Epithelial cell of prostate (primary cell): ENCODE measurements at places on chromosomes 11 and 22.

GRCh38 chr11:114158421-114158820 lies 98.9 kb downstream of the ZBTB16 start:
- no peak for DNase-seq

DNA sequence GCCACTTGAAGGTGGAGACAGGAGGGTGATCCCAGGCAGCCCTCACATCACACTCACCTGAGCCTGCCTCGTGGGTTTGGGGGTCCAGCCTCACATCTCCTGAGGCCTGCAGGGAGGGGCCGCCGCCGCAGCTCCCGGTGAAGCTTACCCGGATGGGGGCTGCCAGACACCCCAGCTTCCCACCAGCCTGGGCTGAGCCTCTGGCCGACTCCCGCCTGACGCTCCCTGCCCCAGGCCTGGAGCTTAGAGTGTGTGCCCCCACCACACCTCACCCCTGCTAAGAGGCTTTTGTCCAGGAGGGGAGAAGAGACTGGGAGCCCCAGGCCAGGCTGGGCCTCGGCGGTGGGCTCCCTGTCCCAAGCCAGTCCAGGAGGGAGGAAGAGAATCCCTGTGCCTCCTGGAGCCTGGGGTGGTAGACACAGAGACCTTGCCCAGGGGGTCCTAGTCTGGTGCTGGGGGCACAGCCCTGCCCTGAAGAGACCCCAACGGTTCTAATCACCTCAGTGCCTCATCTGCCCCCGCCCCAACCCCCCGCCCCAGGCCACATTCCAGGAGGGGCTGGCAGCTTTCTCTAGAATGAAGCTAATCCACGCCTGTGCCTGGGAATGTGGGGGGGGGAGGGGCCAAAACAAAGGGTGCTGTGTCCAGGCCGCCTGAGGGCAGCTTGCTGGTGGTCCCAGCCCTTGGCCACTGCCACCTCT lies at the start of gene SLC16A8:
Gene SLC16A8, minus strand, starts transcription at position 254 of the 701 bp plus-strand sequence. CDS start 1,311 bp downstream, outside the sequence.
- no peak for DNase-seq

DNA sequence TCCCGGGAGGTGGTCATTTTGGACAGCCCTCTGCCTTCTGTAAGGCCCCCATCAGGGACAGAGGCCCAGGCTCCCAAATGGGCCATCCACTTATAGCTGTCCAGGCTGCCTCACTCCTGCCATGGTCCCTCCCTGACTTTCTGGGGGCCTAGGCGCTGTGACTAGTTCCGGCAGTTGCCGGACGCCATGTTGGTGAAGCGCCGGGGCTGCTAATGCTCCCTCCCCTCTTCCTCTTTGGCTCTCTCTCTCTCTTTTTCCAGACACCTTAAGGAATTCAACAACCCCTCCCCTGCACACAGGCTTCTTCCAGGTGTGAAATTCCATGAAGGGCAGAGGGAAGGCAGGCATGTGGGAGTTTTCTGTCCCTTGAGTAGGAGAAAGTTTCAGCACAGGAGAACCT lies 445.6 kb downstream of the SOX6 start:
- DNase-seq: no peak

DNA sequence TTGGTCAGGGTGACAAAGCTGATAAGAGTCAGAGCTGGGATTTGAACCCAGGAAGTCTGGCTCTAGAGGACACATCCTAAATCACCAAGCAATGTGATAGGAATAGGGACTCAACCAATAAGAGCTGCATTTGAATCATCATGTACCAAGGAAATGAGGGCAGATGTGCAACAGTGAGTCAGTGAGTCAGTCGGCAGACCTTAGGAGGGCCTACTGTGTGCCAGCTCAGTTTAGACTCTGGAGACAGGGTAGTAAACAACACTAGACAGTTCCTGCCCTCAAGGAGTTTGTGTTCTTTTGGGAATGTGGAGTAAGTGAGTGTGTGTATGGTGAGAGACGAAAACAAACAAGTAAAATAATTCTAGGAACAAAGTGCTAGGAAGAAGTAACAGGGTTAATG lies 11.2 kb downstream of the IL10RA start:
- no peak for DNase-seq

DNA sequence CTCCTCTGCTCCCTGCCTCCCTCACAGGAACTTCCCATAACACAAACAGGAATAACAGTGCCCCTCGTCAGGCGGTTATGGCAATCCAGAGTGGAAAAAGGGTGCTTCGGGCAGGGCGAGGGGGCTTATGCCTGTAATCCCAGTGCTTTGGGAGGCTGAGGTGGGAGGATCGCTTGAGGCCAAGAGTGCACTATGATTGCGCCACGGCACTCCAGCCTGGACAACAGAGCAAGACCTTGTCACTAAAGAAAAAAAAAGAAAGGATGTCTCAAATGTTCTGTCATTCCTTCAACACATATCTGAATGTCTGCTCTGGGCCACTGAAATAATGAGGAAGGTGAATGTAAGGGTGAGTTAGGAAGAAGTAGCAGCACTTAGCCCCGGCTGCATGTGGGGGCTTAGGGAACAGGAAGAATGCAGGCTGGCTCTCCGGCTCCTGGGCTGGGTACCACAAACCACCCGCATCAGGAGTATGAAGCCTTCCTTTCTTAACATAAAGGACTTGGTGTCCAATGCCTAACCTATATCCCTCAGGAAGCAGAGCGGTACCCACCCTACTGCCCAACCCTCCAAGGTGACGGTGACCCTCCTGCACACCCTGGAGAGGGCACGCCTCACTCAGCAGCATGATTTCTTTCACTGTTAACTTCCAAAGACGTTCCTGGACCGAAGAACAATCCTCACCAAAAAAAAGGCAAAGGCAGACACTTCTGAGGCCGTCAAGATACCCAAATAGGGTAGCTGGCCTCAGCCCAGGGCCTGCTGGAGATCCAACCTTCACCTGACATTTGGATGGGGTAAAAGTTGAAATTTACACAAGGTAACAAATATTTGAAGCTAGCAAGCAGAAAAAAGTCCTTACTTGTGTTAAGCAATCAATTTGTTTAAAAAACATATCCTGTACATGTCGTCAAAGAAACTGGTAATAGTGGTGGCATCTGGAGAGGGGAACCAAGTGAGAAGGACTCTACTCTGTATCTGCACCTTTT lies 3.8 kb downstream of the CPT1A start:
- no peak for DNase-seq

DNA sequence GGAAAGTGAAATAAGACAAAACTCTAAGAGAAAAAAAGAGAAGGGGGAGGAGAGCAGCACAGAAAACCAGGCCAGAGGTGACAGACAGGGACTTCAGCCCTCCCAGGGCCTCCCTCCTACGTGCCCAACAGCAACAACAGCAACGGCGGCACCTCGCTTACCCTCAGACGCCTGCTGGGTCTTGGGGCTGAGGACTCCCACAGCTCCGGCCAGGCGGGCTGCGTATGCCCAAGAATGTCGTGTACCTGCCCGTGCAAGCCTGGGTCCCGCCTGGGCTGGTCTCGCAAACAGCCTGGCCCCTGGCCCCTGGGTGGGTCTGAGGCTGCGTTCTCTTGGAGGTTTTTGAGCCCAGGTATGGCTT lies 30.5 kb downstream of the ARAP1 start:
- no peak for DNase-seq

GRCh38 chr11:8086571-8086970 lies 5.6 kb downstream of the TUB start:
- no peak for DNase-seq

DNA sequence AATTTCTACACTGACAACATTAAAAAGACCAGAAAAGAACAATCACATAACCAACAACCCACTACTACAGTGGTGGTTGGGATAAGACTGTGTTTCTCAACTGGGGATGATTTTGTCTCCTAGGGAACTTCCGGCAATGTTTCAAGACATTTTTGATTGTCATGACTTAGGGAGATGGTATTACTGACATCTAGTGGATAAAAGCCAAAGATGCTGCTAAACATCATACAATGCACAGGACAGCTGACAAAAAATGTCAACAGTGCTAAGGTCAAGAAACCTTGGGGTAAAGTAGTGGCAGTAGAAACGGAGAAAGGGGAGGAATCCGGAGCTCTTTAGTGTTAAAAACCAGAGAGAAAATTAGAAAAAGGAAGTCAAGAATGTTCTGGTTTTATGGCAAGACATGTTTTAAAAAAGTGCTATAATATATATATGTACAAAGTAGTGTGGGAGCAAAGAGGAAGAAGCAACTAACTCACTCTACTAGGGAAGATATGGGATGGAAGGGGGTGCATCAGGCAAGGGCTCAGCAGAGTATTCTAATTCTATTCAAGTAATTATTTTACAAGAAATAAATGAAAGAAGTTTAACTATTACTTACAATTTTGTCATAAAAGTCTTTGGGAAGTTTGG lies 37.2 kb downstream of the CKAP5 start:
- DNase-seq: no peak
